ENCODE measurements at places on chromosomes 1 and 21.

DNA sequence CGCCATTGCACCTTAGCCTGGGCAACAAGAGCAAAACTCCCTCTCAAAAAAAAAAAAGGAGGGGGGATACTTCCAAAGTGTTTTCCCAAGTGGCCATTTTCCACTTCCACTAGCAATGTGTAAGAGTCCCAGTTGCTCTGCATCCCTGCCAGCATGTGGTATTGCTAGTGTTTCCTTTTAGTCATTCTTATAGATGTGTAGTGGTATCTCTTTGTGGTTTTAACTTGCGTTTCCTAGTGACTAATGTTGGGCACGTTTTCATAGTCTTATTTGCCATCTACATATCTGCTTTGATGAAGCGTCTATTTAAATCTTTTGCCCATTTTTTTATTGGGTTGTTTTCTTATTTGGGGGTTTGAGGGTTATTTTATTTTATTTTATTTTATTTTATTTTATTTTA lies 31.1 kb downstream of the INAVA start:
- no peak for DNase-seq

DNA sequence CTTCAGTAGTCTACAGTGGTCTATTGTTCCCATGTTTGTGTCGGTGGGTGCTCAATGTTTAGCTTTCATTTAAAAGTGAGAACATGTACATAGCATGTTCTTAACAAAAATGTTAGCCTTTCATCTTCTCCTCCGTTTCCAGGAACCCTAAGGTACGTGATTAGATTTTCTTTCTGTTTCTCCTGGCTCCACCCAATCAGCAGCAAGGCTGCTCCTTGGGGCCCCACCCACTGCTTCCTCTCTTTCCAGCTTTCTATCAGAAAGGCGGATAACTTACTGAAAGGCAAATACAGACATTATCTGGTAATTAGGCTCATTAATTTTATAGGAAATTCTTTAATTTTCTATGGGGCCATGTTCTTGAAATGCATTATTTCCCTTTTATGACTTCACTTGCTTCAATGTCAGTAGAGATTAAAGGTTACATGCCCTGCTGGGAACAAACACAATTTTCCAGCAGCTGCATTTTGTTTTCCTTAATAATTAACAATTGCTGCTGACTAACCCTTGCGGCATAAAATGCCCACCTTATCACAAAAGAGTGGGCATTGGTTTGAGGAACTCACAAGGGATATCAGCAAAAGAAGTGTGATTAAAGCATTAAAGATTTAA lies 324.9 kb upstream of the SNX7 start:
- DNase-seq = no peak

- DNase-seq = no peak
Observed at GRCh38 chr1:158327481-158327880, 3.9 kb downstream of the CD1B start.

GRCh38 chr1:54709547-54710292 lies 5.9 kb upstream of the TTC4 start:
- DNase-seq = no peak

- DNase-seq = no peak
Observed at GRCh38 chr1:37692834-37693175, 489 bp downstream of the CDCA8 start.

DNA sequence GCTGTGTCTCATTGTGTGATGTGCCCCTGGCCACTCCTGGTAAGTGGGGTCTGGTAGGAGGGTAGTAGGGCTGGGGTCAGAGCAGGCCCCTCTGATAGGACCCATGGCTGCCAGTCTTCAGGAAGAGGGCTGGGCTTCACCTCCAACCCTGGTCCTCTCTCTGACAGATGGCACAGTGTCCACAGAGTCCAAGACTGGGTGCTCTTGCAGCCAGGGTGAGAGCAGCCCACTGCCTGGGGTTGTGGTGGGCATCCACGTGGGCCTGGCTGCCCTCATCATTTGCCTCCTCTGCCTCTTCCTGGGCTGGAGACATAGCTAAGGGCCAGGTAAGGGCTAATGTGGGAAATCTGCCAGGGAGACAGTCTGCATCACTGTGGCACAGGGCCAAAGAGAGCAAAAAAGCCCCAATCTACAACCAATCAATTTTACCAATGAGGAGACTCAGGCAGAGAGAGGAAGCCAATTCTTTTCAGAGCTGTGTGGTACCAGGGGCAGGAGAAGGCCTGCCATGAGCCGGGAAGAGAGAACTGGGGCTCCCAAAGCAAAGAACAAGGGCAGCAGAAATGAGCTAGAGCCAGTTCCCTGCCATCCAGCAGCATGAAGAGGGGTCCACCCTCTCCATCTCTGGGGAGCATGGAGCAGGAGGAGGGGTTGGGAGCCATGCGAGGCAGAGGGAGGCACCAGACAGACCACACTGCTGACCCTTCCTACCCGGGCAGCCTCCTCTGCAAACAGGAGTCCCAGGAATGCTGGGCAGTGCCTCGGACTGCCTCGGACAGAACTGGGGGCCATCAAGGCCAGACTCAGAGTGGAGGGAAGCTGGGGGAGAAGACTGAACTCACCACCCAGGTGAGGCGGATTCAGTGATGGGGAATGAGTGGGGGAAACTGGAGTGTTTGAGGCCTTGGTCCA lies 26.8 kb downstream of the SLC27A3 start:
- DNase-seq = no peak

DNA sequence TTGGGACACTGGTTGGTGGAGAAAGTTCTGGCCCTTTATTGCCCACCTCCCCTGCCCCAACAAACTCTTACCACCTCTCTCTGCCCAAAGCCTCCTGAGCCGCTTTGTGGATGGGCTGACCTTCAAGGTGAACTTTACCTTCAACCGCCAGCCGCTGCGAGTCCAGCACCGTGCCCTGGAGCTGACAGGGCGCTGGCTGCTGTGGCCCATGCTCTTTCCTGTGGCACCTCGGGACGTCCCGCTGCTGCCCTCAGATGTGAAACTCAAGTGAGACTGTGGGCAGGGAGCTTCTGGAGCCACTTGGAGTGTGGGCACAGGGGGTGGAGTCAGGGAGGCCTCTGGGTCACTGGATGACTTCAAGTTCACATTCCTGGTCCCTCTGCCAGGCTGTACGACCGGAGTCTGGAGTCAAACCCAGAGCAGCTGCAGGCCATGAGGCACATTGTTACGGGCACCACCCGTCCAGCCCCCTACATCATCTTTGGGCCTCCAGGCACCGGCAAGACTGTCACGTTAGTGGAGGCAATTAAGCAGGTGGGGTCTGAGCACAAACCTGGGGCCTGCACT lies 12.5 kb downstream of the RHOC start:
- no peak for DNase-seq

DNA sequence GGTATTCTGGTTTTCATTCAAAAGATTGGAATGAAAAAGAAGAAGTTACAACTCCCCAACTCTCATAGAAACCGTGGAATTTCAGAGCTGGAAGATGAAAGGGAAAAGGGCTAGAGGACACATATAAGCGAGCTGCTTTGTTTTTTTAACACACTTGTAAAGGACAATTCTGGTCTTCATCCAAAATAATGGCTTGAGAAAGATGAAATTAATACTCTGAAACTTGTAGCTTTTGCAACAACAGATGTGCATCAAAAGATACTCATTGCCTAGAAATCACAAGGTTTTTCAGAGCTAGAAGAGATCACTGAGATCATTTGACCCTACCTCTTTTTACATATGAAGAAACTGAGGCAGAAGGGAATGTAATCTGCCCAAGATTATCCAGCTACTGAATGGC lies 25.6 kb downstream of the NR5A2 start:
- no peak for DNase-seq

DNA sequence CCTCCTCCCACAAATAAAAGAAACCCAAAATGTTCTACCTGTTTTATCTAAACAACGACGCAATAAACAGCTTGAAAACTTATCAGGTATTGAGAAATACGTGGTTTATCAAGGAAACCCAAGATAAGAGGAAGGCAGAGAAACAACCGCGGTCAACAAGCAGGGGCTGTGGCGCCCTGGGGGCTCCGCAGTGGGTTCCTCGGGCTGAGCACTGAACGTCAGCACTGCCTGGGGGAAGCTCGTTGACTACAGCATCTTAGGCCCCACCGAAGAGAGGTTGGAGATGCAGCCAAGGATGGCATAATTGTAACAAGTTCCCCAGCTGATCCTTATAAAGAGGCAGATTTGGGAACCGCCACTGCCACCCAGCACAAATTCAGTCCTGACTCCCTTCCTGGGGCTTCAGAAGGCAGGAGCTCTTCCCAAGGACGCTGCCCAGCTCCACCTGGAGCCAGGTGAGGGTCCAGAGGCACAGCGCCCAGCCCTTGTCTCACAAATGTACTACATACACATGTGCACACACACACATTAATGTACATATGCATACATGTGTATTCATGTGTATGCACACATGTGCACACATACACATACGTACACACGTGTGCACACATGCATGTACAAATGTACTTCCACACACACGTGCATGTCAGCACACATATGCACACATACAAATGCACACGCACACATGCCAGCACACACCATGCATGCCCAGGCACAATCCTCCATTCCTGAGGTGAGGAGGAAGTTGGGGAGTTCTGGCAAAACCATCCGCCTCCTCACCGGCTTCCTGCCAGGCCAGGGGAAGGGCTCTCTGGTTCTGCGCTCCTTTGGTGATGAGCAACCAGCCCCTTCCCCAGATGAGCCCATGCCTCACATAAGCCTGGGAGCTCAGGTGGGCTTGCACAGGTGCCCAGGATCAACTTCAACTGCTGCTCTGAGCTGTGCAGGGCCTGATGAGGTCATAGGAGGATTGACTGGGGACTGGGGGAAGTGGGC lies 251.1 kb downstream of the NPHP4 start:
- DNase-seq = no peak

DNA sequence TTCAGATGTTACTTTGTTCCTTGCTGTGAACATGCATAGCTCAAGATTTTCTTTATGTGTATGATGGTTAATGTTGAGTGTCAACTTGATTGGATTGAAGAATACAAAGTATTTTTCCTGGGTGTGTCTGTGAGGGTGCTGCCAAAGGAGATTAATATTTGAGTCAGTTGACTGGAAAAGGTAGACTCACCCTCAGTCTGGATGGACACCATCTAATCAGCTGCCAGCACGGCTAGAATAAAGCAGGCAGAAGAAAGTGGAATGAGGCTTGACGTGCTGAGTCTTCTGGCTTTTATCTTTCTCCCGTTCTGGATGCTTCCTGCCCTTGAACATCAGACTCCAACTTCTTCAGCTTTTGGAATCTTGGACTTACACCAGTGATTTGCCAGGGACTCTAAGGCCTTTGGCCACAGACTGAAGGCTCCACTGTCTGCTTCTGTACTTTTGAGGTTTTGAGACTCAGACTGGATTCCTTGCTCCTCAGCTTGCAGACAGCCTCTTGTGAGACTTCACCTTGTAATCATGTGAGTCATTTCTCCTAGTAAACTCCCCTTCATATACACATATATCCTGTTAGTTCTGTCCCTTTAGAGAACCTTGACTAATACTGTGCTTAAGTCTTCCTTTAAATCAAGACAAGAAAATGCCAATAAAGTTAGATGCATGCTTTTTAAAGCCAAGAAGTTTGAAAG lies 626.6 kb downstream of the KCNT2 start:
- no peak for DNase-seq

DNA sequence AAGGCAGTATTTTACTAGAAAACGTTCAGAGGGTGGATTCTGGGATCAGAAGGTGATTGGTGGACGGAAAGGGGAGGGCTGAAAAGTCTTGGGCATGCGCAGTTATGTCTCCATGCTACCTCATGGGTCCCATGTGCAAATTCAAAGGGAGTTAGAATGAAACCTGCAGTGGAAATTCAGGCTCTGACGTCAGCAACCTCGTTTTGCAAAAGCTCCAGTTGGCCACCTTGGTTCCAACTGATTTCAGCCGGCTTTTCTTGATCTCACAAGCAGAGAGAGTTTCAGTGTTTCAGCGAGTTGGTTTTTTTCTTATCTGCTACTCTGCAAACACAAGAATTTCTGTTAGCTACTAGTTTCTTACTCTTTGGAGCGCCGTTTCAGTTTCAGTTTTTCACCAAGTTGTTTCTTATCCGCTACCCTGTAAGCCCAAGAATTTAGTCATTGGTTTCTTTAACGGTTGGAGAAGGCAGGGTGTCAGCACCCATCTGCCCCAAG lies 69.8 kb upstream of the PGBD5 start:
- DNase-seq = no peak

DNA sequence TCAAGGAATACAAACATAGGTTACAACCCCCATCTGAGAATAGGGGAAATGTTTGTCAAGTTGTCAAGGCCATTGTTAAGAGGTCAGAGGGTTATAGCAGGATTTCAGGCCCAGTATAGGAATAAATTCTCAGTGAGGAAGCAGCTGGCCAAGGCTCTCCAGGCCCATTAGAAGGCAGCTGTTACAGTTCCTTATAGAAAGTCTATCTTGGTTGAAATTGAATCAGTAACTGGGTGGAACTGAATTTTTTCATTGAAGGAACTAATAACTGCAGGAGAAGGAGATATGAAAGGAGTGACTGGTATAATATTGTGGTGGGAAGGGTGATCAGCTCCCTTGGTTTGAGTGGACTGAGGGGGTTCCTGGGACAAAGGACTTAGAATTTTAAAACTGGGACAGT lies 134.1 kb downstream of the CYYR1 start:
- DNase-seq = no peak

DNA sequence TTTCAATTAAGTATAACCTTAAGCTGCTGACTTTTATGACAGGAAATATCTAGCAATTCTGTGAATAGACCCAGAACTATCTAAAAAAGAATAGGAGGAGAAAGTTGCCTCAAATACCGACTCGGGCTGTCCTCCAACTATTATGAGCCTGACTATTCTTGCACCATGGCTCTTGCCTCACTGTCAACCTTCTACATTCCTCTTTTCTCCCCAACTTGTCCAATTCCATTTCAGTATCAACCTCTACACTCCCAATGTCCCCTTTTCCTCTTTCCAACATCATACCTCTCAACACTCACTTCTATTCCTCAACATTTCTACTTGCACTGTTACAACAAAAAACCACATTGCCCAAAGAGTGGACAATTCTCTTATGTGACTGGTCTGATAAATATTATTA lies 2.3 kb downstream of the ZZZ3 start:
- no peak for DNase-seq

- DNase-seq = no peak
Observed at GRCh38 chr1:8122477-8123407, 96.6 kb upstream of the ERRFI1 start.

- DNase-seq = no peak
Observed at GRCh38 chr1:208204779-208205178, 39.4 kb downstream of the PLXNA2 start.

DNA sequence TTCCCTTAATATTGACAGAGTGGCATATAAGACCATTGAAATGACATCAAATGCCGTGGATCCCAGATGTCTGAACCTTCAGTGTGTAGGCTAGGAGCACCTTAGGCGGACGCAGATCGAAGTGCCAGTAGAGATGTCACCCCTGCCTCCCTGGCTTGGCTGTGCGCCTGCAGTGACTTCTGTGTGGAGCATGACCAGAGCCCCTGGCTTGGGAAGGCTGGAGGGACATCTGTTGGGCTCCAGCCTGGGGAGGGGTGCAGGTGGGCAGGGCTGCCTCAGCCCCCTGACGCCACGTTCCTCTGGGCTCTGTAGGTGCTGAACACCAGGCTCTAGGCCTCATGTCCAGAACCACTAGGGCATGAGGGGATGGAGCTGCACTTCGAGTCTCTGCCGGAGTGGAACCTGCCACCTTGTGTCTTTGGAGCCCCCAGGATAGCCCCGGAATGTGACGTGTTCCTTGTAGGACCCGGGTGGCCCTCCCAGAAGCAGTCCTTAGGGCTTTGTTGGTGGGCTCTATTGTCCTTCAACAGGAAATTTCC lies 103.8 kb downstream of the ADARB1 start:
- no peak for DNase-seq
